ENCODE measurements at places on chromosomes 16 and 17.

DNA sequence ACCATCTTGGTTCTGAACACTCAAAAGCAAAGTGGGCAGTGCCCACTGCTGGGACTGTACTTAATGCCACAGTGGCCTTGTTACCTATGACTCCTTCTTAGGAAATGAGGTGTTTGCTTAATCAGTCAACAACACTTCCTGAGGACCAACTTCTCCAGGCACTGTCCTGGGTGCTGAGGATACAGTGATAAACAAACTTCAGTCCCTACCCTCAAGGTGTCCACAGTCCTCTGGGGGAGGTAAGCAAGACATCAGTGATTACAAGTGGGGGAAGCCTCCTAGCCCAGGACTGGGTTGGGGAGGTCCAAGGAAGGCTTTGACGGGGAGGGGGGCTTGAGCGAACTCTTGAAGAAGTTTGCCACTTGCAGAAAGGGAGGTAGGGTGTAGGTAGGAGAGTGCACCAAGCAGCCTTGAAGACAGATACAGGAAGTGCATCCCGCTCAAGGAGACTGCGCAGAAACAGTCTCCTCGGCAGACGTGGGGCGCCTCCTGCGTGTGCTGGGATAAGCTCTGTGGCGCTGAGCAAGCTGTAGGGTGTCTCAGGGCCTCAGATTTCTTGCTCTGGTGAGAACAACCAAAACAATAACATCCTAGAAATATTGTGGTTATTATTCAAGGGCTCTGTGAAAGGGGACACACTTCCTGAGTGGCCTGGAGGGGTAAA is 2.6 kb upstream of the ABCC3 start:
- DNase-seq: no peak

DNA sequence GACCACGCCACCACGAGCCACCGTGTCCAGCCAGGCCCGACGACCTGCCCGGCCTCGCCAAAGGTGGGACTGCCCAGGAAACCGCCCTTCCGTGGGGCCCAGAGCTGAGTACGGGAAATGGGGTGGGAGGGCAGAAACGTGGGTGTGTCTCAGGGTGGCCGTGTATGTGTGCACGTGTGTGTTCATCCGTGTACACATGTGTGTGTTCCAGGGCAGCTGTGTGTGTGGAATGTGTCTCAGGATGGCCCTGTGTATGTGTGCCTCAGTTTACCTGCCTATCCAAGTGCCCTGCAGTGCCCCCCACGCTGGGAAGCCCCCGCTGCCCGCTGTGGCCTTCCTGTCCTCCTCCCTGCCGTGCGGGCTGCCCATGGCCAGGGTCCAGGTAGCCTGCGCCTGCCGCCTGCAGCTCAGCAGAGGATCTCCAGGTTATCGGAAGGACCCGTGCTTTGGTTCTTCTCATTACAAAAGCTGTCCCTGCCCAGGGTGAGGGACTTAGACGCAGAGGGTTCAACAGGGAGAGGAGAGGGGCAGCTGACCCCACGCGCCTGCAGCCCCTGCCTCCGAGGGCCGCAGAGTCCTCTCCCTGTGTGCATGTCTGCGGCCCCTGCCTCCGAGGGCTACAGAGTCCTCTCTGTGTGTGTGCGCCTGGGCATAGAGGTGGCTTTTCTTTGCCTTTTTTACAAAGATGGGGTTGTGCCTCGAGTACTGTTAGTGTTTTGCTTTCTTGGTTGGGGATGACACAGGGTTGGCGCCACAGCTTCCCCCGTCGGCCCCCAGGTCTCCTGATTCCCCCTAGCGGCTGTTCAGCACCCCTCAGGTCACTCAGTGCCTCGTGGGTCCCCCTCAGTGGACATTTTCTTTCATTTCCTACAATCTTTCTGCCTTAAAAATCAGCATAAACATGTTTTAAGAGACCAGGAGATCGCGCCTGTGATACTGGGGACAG is 23.6 kb downstream of the ZNF469 start:
- no peak for DNase-seq

GRCh38 chr17:60390186-60390585 is 1.7 kb downstream of the USP32 start:
- no peak for DNase-seq

GRCh38 chr17:17167986-17168385 is 38.1 kb downstream of the PLD6 start:
- DNase-seq: no peak

DNA sequence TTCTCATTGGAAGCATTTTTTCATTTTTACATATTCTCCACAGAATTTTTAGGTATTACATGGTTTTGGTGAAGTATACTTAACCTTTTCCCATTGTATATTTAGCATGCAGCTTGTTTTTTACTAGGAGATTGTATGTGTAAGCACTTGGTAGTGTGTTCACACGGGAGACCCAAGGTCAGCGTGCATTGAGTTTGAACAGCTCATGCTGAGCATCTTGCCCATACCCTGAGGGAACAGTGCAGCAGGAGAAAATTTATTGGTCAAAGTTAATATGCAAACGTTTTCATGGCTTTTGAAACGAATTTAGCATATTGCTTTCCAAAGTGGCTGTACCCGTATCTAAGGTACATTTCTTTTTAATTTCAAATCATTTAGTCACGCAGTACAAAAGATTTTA is 168.7 kb downstream of the MRTFB start:
- no peak for DNase-seq

Data from HuH-7.5 (cell line).